ENCODE measurements at places on chromosomes 11 and 22.
A peak's percentile ranks its signal among the peaks of the same experiment; 100 is the strongest.

GRCh38 chr11:287821-288477 is 977 bp upstream of the PGGHG start:
- peak overlapping the region; percentile 97 for H3K27ac ChIP-seq
- H3K36me3 ChIP-seq, result peaks cover 3% of the 10 kb centered on the region
- no peaks in the 10 kb centered on the region for H3K27me3 ChIP-seq
- peak; percentile 5 for DNase-seq
- H3K4me3 ChIP-seq, result peak overlapping the region; percentile 98

- no peak for DNase-seq
- no peak overlapping the region for H3K27ac ChIP-seq
- H3K4me1 ChIP-seq, result peaks cover 21% of the 10 kb centered on the region
- no peak overlapping the region for H3K4me3 ChIP-seq
These were observed 3.0 kb downstream of the THY1 start for GRCh38 chr11:119419834-119420492.

- H3K4me1 ChIP-seq, result no peaks in the 10 kb centered on the region
- H3K27ac ChIP-seq, result no peak overlapping the region
- H3K36me3 ChIP-seq, result no peaks in the 10 kb centered on the region
- DNase-seq, result no peak
These were observed 228.4 kb downstream of the FAT3 start for GRCh38 chr11:92453055-92453454.

DNA sequence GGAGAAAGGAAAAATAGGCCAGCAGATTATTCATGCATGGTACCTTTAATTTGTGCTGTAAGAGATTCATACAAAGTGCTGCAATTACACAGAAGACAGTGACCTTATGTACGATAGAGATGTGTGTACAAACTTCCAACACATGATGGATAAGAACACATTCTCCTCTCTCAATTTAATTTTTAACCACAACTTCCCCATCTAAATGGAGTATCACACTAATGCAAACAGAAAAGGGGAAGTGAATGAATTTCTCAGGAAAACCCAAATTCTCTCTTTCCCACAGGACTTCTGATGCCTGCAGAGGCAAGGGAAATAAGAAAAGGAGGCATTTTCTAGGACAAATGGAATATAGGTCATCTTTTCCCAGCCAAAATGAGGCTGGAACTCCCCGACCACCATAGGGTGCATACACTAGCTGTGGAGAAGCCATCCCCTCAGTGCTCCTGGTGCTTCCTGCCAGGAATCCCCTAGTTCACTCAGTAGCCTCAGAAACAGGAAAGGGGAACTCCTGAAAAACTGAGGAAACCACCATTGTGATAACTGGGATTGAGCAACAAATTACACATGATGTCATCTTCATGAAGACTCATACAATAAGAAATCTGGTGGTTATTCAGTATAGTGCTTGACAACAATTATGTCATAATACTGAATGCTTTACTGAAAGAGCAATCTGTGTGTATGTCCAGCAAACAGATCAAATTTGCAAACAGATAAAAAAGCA is 22.4 kb downstream of the MMP10 start:
- peaks cover 54% of the 10 kb centered on the region for H3K27me3 ChIP-seq
- no peak overlapping the region for H3K27ac ChIP-seq
- no peak for DNase-seq

- no peaks in the 10 kb centered on the region for H3K27me3 ChIP-seq
- DNase-seq, result no peak
- no peak overlapping the region for H3K27ac ChIP-seq
- no peaks in the 10 kb centered on the region for H3K36me3 ChIP-seq
- H3K4me3 ChIP-seq, result no peak overlapping the region
- peaks cover 2% of the 10 kb centered on the region for H3K4me1 ChIP-seq
These were observed 88.9 kb downstream of the ARFGAP2 start for GRCh38 chr11:47087801-47088200.

DNA sequence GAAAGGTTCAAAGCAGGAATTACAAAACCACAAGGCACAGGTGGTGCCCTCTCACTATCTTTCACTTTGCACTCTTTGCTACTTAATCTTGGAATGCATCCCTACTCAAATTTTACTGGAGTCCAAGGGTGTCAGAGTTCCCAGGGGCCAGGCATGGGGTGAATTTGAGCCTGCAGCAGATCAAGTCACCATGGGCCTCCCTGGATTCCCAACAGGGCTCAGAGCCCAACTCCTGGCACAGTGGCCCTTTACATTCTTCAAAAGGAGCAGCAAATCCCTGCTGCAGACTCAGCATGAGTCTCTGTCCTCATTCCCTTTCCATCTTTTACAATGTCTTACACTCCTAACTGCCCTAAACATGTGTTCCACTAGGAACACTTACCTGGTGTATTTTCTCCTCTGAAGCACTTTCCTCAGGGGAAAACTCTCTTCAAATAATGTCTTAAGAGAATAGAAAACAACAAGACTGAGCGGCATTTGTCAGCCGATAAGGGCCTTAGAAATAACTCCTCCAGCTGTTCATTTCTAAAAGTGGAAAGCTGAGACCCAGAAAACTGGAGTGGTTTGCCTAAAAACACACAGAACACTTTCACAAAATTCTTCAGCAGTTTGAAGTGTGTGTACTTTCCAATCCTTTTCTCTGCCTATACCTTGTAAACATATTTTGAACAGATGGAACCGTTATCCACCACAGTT is 596.0 kb downstream of the INSC start:
- no peak for DNase-seq
- H3K4me3 ChIP-seq, result no peak overlapping the region
- no peaks in the 10 kb centered on the region for H3K27me3 ChIP-seq
- H3K36me3 ChIP-seq, result no peaks in the 10 kb centered on the region
- H3K27ac ChIP-seq, result no peak overlapping the region
